Uterus (tissue), 4 donors: ENCODE measurements at places on chromosomes 4 and X.

DNA sequence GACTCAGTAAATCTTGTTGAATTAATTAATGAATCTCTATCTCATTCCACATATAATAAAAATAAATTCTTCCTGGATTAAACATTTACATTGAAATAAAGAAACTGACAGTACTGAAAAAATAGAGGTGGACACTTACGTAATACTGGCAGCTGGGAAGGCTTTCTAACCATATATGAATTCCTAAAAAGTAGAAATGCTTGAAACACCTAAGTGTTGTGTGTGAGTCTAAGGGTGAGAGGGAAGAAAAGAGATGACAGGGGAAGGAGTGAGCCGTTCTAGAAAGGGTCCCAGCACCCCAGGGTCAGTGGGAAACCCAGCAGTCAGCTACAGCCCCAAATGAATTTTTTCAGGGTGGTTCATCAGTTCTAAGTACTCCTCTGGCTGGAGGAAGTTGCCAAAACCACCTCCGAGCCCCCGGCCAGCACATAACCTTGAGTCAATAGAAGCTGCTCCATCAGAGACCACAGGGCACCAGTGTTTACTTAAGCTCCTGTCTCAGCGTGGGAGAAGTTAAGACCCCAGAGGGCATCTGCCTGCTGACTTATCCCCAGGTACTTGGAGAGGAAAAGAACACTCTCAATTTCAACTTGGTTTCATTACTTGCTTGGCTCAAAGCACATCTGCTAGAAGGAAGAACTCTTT lies 18.3 kb downstream of the GAB3 start:
- no peaks in the 10 kb centered on the region for H3K27me3 ChIP-seq
- DNase-seq = no peak
- no peaks in the 10 kb centered on the region for H3K36me3 ChIP-seq
- H3K4me3 ChIP-seq = no peak overlapping the region
- peaks cover 4% of the 10 kb centered on the region for H3K4me1 ChIP-seq

DNA sequence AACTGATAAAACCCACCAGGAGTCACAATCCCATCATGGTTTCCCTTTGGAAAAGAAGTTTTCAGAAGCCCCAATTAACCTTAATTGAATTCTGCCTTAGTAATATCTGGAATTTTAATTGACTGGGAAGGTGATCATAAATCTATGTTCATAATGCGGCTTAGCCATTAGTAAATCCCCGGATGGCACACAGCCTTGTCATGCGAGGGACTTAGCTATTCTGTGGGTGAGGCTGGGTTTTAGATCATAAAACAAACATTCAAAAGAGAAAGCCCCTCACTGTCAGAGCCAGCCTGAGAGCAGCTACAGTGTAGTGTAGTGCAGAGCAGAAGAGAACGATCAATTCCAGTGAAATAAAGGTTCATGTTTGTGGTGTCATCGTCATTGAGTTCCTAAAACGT lies 124.0 kb upstream of the NOCT start:
- no peak overlapping the region for H3K4me3 ChIP-seq
- H3K27me3 ChIP-seq = no peaks in the 10 kb centered on the region
- no peak overlapping the region for H3K27ac ChIP-seq
- H3K4me1 ChIP-seq = no peaks in the 10 kb centered on the region

DNA sequence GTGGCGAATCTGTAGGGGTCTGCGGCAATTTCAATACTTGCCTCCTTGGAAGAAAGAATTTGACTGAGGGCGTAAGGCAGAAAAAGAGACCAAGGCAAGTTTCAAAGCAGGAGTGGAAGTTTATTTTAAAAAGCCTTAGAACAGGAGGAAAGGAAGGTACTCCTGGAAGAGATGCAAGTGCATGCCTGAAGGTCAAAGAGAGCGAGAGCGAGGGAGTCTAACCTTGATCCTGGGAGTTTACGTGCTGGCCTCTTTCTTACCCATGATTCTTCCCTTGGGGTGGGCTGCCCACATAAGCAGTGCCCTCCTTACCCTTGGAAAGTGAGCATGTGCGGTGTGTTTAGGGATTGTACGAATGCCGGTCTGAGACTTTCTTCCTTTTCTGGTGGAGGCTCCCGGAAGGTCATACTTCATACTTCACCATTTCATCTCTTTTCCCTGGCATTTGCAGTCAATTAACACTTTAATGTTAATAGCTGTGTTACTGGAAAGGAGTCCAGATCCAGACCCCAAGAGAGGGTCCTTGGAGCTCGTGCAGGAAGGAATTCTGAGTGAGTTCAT lies 40.0 kb downstream of the ARSD start:
- H3K36me3 ChIP-seq = no peaks in the 10 kb centered on the region
- no peak for DNase-seq
- no peaks in the 10 kb centered on the region for H3K27me3 ChIP-seq
- peak overlapping the region; percentile 36 for H3K27ac ChIP-seq
- H3K4me1 ChIP-seq = no peaks in the 10 kb centered on the region

DNA sequence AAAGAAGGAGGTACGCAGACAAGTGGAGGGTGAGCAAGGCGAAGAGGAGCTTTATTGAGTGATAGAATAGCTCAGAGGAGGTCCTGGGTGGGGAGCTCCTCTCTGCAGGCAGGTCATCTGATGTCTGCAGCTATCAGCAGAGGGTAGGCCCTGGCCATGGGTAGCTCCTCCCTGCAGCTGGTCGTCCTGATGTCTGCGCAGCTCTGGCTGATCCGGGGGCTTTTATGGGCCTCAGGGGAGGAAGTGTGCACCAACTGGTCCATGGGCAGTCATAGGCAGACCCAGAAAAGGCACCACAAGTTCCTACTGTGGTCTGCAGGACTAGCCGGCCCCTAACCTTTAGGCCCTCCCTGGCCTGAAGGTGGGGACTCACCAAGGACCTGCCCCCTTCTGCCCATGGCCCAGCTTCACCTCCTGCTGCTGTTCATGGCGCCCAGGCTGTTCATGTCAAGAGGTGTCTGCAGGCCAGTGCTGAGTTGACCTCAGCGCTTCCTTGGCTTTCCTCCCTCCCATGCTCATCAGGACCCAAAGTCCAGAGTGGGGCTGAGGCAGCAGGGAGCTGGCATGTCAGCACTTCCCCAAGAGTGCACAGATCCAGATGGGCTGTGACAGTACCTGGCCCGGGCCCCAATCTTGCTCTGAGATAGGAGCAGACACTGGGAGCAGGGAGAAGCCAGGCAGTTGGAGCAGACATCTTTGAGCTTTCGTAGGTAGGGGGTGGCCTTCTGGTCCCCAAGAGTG lies 46.1 kb downstream of the ARAP2 start:
- DNase-seq = no peak
- H3K27me3 ChIP-seq = no peaks in the 10 kb centered on the region

DNA sequence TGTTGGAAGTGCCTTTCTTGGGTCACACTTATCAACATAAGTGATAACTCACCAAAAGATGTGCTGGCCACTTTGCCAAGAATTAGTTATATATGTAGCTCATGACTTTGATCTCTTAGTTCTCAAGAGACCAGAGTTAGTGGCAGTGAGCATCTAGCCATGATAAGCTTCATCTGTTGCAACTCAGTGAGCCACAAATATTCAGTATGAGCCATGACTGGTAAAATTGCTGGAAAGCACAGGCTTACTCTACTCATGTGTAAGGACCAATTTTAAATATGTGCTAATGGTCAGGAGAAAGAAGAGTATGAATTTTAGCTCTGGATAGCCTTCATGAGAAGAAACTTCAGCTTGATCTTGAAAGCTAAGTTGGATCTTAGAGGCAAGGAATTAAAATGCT lies 59.4 kb upstream of the TLL1 start:
- H3K27me3 ChIP-seq = no peaks in the 10 kb centered on the region
- H3K4me3 ChIP-seq = no peak overlapping the region
- no peak for DNase-seq
- H3K36me3 ChIP-seq = no peaks in the 10 kb centered on the region
- H3K27ac ChIP-seq = no peak overlapping the region

DNA sequence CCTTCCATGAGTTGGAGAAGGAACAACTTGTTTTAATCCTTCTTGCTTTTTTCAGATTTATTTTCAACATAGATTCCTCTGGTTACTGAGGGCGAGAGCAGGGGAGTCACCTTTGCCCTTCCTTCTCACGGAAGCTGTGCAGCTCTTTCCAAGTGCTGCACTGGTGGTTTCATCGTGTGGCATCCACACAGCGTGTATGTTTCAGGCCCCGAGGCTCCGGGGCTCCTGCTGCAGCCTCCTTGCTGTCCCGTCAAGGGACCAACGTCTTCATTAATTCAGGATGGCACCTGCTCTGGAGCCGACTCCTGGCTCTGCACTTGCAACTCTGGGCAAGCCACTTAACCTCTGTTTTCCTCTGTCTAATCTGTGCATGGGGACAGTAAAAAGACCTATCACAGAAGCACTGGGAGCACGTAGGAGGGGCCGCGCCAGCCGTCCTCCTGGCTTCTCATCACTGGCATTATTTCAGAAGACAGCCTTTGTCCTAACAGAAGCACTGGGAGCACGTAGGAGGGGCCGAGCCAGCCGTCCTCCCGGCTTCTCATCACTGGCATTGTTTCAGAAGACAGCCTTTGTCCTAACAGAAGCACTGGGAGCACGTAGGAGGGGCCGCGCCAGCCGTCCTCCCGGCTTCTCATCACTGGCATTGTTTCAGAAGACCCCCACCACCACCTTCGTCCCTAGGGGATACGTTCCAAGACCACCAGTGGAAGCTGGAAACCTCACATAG lies 117.8 kb upstream of the NKX1-1 start:
- no peak for DNase-seq
- H3K27me3 ChIP-seq = no peaks in the 10 kb centered on the region
- no peaks in the 10 kb centered on the region for H3K36me3 ChIP-seq
- H3K4me1 ChIP-seq = no peaks in the 10 kb centered on the region

DNA sequence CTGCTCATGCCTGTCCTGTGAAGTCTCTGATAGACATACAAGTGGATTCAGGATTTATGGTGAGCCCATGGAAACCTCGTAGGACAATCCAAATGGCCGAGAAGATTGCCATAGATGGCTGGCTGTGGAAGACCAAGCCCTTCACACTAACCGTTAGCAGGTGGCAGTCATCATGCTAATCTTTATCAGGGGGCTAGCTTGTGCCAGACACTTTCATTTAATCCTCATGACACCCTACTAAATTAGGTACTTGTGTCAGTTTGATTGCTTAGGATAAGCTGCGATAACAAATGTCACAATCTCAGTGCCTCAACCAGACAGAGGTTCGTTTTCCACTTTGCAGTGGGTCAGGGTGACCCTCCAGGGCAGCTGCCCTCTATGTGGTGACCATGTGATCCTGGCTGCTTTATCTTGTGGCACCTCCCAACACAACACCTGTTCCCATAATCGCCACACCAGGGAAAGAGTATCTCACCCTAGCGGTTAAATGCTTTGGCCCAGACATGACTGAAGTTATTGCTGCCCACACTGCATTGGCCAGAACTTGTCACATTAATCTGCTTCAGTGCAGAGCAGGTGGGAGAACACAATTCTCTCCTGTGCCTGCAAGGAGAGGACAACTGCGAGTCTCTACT lies 60.8 kb downstream of the REPS2 start:
- H3K4me1 ChIP-seq = no peaks in the 10 kb centered on the region
- H3K36me3 ChIP-seq = no peaks in the 10 kb centered on the region
- H3K4me3 ChIP-seq = no peak overlapping the region
- no peaks in the 10 kb centered on the region for H3K27me3 ChIP-seq
- no peak overlapping the region for H3K27ac ChIP-seq

DNA sequence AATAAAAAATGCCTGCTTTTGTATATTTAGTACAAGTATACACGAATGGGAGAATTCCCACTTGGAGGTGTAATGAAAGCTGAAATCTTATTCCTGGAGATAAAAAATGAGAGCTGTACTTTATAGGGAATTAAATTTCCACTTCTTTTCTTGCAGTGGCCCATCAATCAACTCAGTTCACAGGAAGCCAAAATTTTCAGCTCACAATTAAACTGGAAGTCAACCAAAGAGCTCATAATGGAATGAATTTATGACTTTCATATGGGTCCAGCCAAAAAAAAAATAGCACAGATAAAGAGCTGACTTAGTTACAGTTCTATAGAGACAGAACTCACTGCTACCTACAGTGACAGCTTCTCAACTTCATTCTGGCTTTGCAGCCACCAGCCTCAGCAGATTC lies 115.2 kb upstream of the TBC1D9 start:
- peak overlapping the region; percentile 3 for H3K27ac ChIP-seq
- no peaks in the 10 kb centered on the region for H3K27me3 ChIP-seq
- no peak for DNase-seq
- H3K36me3 ChIP-seq = no peaks in the 10 kb centered on the region
- H3K4me1 ChIP-seq = no peaks in the 10 kb centered on the region

DNA sequence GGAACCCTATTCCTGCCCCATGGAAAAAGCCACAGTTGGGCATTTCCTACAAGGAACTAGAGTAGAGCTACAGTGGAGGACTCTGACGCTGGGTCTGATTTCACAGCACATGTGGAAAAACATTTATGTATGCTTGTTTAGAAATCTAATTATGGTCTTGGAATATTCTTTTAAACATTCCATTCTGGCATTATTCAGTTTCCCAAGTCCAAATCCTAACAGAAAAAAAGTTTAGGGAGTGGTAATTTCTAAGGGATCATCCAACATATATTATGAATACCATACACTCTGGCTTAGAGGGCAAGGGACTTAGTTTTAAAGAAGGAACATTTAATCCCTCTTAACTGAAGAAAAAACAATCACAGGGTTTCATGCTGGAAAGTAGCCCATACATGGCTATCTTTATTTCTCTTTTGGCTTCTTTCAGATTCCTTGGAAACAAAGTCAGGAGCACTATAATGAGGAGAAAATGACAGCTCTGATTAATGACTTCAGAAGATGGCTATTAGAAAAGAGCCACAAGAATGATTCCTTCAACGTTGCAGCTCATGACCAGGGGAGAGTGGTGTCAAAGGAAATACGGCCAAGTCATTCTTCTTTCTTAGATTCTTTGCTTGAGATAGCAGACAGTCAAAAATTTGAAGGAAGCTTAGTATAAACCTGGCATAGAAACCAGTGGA lies 56.1 kb downstream of the CNGA2 start:
- no peaks in the 10 kb centered on the region for H3K27me3 ChIP-seq
- no peak overlapping the region for H3K4me3 ChIP-seq
- H3K27ac ChIP-seq = no peak overlapping the region
- DNase-seq = no peak
- no peaks in the 10 kb centered on the region for H3K4me1 ChIP-seq

DNA sequence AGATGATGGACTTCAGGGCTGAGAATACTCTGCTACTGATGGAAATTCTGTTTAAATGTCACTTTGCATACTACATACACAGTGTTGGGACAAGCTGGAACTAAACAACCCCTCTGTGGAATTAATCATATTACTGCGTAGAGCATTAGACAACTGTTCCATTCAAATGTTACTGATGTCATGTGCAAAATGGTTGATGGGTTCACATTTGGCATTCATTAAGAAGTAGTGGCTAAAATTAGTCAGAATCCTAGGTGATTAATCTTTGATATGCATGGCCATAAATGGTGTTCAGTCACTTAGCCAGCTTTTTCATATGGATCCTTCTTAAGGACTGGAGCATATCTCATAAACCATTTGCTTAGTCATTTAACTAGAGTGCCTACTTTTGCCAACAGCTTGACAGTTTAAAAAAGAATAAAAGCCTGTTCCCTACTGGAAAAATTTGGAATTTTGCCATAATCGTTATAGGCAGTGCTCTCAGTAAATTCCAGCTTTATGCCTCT lies 105.2 kb downstream of the RNF150 start:
- H3K27me3 ChIP-seq = no peaks in the 10 kb centered on the region
- H3K36me3 ChIP-seq = no peaks in the 10 kb centered on the region
- H3K27ac ChIP-seq = no peak overlapping the region

- no peak overlapping the region for H3K4me3 ChIP-seq
- no peaks in the 10 kb centered on the region for H3K4me1 ChIP-seq
- H3K27ac ChIP-seq = no peak overlapping the region
- no peak for DNase-seq
- H3K36me3 ChIP-seq = no peaks in the 10 kb centered on the region
Measured at GRCh38 chr4:73523126-73523525, 41.6 kb downstream of the AFM start.
